ENCODE measurements at places on chromosomes 11 and 22.

DNA sequence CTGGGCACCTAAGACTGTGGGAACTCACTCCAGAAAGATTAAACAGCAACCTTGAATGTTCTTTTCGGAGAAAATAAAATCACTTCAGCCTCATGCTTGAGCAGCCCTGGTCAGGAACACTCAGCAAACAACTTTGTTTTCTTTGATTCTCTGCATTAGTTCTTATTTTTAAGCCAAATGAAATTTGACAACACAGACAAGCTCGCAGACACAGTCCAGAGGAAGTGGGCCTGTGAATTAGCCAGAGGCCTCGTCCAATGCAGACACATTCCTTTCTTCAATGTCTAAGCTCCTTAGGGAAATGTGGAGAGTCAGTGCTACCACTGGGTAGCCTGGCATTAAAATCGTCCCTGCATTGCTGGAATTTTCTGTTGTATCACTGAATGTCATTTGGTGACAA is 62.9 kb upstream of the CSNK2A3 start:
- no peak for DNase-seq

DNA sequence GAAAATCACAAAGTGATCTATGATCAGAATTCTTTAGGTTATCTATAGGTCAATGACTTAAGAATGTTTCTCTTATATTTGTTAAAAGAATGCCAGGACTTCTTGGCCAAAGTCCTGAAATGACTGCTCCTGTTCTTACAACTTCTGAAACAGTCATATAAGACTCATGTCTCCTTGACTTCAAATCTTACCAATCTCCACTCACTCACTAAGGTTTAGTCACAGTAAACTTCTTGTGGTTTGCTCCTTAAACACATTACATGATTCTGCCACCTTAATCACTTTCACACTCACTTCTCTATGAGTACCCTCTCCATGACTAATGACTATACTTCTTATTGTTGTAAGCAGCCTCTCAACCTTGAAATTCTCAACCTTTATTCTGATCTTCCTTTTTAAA is 648.7 kb upstream of the CCDC179 start:
- DNase-seq: no peak

- DNase-seq: no peak
Observed at GRCh38 chr11:72406540-72407527, 27.5 kb downstream of the CLPB start.

- no peak for DNase-seq
Observed at GRCh38 chr11:101453682-101454081, 130.1 kb downstream of the TRPC6 start.

DNA sequence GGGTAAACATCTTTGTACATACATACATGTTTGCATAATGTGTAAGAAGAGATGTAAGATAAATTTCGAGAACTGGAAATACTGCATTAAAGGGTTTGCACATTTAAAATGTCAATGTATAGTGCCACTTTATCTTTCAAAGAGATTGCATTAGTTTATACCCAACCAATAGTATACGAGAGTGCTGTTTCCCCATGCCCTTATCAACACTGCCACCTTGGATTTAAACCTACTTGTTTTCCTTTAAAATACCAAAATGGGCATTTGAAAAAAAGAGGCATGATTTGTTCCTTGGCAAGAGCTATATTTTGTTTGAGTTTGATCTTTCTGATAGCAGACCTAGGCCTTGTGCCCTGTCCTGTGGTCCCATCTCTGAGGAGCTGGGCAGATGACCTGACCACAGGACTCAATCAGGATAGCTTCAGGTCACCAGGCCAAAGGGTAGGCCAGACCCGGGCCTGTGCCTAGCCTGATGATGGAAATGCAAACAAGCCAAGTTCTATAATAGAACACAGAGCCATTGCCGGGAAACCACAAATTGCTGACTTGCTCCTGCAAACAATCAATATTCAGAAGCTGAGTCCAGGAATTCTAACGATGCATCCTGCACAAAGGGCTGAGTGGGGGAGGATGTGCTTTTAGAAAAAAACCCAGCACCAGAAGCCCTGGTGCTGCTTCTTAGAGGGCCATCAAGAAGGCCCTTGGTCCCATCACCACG is 16.9 kb upstream of the ALG8 start:
- DNase-seq: no peak

- no peak for DNase-seq
Observed at GRCh38 chr11:36313750-36314433, 17.8 kb downstream of the PRR5L start.

DNA sequence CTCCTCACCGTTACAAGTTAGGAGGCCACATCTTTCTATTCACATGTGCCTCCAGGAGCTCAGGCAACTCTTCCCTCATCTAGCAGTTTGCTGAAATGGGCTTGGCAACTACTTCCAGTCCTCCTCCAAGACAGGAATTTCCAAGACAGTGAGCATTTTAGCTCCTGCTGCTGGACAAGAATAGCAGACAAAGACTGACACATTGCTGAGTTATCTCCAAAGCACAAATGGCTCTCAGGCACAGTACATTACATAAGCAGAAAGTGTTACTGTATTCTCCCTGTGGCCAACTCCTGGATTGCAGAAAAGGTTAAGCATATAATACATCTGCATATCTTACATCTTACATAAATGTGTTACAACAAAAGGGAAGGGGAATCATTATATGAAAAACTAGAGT is 83.2 kb upstream of the POU2AF2 start:
- DNase-seq: no peak

DNA sequence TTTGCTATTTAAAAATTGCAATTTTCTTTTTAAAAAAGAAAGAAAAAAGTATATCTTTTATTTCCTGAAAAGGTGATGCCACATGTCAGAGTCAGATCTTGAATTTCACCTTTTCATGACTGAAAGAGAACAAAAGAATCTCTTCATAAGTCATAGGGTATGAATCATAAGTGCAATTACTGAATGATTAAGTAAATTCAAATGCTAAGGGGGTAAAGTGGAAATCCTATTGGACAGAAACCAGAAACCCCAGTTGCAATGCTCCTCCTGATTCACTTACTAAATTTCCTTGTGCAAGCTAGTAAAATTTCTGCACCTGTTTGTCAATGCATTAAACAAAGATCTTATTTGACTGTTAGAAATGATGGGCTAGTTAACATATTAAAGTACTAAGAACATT is 8.2 kb upstream of the PRRG4 start:
- no peak for DNase-seq

DNA sequence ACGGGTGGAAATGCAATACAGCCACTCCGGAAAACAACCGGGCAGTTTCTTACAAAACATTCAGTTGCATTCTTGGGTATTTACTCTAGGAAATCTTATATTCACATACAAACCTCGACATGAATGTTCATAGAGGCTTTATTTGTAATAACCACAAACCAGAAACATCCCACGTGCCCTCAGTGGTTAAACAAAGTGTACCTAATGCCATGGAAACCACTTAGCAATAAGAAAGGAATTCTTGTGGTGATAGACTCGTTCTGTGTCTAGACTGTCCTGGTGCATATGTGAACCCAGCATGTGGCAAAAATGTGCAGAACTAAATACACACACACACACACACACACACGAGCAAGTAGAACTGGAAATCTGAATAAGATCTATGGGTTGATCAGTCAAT is 1073.3 kb downstream of the TBC1D22A start:
- DNase-seq: no peak

- no peak for DNase-seq
Observed at GRCh38 chr11:45833761-45834160, 13.5 kb upstream of the CRY2 start.

DNA sequence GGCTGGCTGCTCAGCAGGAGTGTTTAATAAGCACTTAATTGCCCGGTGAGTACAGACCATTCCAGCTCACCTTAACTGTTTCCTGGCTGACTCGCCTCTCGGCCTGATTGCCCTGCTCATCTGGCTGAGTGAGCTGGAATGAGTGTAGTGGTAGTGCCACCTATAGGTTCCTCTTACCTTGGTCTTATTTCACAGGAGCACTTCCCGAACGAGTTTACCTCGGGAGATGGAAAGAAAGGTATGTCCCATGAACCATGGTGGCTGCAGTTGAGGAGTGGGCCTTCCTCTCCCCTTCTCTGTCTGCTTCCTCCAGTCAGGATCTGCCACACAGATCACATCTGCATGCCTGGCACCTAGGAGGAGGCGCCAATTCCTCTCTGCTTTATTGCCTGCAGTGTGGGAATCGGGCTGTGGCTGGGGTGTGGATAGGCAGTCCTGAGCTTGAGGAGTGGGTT is 26.7 kb downstream of the UPB1 start:
- DNase-seq: no peak

- DNase-seq: no peak
Observed at GRCh38 chr11:3892156-3892555, 36.7 kb downstream of the STIM1 start.

- DNase-seq: no peak
Observed at GRCh38 chr11:3040881-3041280, 16.3 kb downstream of the CARS1 start.

GRCh38 chr11:63506876-63507275 is 992 bp downstream of the LGALS12 start:
- DNase-seq: no peak

GRCh38 chr11:65243797-65244196 is 18.0 kb upstream of the POLA2 start:
- DNase-seq: no peak

DNA sequence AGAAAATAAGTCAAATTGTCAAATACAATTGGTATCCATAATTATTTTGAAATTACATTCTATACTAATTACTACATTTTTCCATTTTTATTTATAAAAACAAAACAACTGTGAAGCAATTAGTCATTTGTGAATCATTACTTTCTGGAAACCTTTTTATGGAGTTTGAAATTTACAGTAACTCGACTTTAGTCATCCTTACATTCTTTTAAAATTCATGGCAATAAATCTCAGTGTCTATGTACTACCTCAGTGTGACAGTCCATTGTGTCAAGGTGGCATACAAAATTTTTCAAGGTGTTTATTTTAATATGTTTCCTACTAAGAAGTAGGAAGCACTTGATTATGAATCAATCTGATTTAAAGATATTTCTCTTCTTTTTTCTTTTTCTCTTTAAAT is 1949.4 kb upstream of the RAG2 start:
- no peak for DNase-seq

DNA sequence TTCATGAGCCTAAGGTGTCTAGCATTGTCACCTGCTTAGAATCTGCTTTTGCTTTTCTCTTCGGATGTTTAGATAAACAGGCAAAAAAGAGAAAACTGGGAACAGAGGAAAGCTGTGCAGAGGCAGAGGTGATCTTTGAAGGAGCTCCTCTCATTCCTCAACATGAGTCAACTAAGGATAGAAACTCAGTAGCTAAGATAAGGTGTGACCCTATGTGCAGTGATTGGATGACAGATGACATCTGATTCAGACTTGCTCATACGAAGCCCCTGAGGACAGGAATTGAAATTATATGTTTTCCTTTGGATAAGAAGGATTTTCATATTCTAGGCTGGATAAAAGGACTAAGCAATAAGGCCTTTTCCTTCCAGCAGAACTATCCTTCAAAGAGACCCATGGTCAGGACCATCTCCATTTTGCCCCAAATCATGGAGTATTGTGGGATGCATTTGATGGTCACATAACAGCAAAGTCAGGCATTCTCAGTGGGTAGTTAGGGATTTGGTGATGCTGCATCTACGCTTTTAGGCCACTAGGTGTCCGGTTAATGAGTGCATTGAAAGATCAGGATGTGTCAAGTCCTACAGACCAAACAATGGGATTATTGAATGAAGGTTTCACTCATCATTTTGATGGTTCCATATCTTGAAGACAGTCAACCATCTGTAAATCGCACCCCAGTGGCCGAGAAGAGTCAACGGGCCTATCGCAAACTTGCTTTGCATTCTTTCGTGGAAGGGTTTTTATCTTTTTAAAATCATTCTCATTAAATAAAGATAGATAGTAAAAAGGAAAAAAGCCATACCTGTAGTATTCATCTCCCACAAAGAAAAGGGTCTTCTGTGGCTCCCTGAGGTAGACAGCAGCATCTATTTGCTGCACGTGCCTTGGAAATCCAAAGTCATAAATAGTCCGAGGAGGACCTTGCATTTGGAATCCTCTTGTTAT is 32.2 kb downstream of the MMP20 start:
- no peak for DNase-seq

GRCh38 chr11:44840521-44841251 is 110.0 kb downstream of the TP53I11 start:
- no peak for DNase-seq

GRCh38 chr22:19814428-19814827 is 40.2 kb downstream of the GNB1L start:
- no peak for DNase-seq

GRCh38 chr11:74465291-74465708 is 2.0 kb downstream of the KCNE3 start:
- no peak for DNase-seq

DNA sequence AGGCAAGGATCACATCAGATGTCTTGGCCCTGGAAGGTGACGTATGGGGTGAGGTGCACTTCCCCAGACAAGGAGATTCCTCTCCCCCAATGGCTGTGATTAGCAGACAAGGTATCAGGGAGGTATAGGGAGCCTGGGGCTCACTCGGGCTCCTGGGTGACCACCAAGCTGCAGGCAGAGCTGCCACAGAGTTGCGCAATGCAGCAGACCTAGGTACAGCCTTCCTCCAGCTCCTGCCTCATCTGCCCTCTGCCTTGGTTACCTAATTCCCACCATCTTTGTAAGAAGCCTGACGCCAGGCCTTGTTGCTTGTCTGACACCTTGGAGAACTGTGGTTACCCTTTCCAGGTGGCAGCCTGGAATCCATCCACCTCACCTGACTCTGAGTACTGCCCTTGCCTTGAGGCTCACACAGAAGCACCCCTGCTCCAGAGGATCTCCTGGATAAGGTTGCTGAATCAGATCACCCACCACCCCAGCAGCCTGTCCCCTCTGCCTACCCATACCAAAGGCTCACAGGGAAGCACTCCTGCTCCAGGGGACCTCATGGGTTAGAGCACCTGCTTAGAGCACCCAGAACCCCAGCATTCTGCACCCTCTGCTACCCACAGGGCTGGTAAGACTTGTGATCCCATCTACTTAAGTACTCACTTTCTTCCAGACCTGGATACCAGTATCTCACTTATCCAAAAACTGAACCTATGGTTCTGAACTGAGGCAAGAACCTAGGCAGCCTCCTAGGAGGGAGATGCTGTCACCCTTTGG is 40.4 kb downstream of the GAB4 start:
- no peak for DNase-seq

GRCh38 chr11:74311352-74311926 is at the start of gene P4HA3:
Gene P4HA3, minus strand, starts transcription at chr11:74311640. Its CDS starts 29 bp downstream, at chr11:74311611.
- peak; percentile 29 for DNase-seq

DNA sequence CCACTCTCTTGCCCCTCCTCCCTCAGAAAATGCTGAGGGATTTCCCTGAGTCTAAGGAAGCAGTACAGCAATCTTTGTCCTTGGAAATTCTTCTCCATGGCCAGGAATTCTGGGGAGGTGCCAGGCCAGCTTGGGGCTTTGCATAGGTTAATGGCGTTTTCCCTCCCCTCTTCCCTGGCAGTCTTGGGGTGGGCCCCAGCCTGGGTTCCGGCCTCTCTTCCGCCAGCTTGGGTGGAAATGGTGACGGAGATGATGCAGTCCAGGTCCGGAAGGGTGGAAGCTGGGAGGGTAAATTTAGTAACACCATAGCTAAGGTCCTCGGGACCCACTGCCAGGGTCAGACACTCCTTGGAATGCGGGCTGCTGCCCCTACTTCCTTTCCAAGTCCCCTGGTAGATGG is 5.0 kb downstream of the PHLDB1 start:
- no peak for DNase-seq

Measured in stimulated activated CD8-positive, alpha-beta memory T cell treated with anti-CD3 and anti-CD28 coated beads, Interleukin-7, amount 100 ng/mL, for 24 hours (primary cell).